Aorta (tissue), 5 donors: ENCODE measurements at places on chromosomes 3 and 15.

DNA sequence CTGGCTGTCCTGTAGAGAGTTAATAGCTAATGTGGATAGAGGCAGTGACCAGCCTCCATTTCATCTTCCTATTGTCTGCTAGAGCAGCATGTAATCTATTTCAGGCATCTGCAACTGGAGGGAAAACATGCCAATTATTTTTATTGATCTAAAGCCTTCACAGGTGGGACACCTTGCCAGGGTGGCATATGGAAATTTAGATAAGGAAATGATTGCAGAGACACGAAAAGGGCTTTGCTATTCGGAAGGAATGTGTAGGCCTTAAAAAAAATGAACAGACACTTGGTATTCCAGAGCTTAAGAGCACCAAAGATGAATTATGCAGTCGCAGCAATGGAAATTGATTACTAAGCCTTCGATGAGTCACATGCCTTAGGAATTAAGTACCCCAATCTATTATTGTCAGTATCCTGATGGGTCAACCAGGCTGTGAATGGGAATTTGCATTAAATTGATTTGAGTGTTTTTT is 454.7 kb downstream of the SQOR start:
- no peak for DNase-seq

GRCh38 chr3:171646357-171647133 is 163.7 kb downstream of the PLD1 start:
- DNase-seq: no peak

DNA sequence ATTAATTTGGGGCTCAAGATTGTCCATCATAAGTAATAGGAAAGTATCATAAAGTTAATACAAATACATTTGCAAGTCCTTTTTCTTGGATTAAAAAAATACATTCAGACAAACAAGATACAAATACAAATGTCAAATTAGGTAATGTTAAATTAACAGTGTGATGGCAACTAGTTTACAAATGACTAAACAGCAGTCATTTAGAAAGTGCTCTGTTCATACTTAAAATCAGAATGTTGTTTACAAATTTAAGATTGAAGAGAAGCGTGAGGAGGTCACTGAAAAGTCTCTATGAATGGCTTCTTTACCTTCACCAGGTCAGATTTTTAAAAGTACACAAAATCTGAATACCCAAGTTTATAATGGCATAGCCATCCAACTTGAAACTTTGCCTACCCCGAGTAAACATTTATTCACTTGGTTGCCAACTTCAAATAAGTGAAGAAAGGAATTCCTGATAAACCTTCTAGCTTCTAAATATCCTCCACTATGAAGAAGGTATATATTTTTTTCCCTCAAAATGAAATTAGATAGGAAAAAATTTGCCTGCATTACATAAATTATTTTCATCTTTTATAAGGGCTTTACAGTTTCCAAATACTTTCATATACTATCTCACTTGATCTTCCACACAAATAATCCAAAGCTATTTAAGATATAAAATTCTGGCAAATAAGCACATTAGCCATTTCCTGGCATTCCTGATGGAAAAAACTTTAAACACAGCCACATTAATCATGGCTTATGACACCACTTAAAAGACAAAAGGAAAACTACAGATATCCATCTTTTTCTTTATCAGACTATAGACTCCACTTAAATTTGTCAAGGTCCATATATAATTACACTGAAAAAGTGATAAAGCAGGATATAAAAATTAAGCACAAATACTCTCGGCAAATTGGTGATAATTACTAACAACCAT is 11.5 kb upstream of the NEK10 start:
- no peak for DNase-seq

DNA sequence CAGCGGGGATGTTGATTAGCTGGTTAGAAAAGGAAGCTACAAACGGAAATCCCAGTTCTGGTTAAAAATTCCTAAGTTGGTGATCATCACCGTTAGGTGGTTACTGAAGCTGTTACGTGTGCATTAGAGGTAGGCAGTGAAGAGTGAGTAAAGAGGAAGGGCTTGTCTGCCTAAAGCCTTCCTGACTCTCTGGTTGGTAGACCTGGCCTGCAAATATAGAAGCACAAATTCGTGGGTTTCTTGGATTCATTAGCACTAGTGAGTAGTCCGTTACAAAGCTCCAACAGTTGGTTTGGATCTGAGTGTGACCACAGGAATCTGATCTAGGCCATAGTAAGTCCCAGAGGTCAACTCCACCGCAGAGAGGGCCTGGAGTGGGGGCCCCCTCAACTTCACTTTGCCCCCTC is 174.0 kb upstream of the TP63 start:
- DNase-seq: no peak

- DNase-seq: no peak
These were observed 361.2 kb downstream of the MAGI1 start for GRCh38 chr3:65677486-65678010.

DNA sequence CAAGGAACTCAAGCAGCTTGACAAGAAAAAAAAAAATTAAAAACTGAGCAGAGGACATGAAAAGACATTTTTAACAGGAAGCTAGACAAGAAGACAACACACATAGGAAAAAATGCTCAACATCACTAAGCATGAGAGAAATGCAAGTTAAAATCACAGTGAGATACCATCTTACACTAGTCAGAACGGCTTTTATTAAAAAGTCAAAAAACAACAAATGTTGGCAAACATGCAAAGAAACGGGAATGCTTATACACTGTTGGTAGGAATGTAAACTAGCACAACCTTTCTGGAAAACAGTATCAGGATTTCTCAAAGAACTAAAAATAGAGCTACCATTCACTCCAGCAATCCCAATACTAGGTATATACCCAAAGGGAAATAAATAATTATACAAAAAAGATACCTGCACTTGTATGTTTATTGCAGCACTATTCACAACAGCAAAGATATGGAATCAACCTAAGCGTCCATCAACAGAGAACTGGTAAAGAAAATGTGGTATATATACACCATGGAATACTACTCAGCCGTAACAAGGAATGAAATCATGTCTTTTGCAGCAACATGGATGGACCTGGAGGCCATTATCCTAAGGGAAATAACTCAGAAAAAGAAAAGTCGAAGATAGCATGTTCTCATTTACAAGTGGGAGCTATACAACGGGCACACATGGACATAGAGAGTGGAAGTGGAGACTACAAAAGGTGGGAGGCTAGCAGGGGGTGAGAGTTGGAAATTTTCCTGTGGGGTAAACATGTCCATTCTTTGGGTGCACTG is 5.2 kb downstream of the GOLIM4 start:
- DNase-seq: no peak

GRCh38 chr3:159861369-159861987 is 127.2 kb upstream of the IL12A start:
- no peak for DNase-seq

GRCh38 chr15:60208709-60209108 is 189.1 kb downstream of the ANXA2 start:
- no peak for DNase-seq

DNA sequence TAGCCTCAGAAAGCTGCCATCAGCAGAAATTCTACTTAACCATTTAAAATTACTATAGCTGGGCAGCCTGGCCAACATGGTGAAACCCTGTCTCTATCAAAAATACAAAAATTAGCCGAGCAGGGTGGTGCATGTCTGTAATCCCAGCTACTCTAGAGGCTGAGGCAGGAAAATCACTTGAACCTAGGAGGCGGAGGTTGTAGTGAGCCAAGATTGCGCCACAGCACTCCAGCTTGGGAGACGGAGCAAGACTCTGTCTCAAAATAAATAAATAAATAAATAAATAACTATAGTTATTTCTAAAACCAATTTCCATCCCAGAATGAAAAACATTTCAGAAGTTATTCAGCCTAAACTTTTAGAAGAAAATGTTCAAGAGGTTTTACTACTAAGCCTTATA is 25.1 kb downstream of the LRRFIP2 start:
- peak; percentile 31 for DNase-seq

DNA sequence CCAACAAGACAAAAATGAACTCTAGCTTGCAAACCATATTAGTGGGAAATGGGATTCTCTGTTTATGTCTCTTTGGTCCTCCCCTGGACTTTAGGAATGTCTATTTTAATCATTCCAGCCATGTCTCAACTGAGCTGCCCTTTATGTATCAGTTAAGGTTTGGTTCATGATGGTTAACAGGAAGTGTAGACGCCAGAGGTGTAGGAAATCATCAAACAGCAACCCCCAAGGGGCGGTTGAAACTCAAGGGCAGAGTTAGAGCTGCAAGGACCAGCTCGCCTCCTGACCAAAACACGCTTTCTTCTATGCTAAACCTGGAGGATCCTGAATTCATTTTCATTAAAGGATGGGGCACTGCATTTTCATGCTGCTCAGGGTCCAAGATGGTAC is 53.7 kb upstream of the HEG1 start:
- DNase-seq: no peak

DNA sequence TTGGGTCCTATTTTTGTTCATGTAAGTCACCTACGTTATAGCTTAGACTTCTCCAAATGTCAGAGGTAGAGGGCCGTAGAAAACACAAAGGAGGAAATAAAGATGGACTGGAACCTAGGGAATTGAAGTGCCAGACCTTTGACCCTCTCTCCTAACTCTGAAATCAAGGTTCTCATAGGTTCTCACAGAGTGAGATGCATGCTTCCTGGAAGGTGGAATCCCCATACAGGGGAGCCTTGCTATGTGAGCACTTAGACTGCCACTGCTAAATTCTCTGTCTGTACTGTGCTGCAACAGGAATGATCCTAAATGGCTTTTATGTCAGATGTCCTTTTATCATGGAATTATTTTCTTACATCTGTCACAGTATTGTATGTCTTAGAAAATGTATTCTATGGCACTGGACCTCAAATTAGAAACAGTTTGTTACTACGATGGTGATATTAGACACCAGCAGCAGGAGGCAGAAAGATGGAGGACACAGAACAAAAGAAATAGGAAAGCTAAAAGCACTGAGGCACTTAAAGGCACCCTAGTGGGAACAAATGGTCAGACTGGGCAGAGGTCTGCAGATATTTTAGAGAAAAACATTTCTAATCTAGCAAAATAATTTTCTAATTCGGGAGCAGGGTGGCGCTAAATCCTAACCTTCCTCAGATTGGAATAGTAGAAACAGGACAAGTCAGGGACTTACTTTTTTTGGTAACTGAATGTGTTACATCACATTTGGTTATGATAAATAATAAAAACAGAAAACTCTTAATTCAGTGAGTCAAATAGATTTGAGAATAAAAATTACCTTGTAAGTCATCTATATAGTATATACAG is 60.2 kb upstream of the CDAN1 start:
- DNase-seq: no peak

GRCh38 chr3:52281981-52282801 is 3.7 kb upstream of the WDR82 start:
- DNase-seq: no peak

DNA sequence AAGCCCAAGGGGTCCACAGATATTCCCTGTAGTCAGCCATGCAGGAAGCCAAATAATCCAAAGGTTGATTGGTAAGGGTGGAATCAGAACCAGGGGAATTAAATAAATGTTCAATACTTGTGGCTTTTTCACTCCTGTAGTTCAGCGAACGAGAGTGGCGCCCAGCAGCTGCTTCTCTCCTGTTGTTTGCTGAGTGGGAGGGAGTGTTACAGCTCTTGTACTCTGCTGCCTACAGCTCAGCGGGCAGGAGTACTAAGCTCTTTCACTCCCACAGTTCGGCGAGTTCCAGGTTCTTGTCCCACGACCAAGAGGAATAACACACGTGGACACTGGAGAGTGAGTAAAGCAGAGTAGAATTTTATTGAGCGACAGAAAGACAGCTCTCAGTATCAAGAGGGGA is 105.9 kb downstream of the MOBP start:
- DNase-seq: no peak

DNA sequence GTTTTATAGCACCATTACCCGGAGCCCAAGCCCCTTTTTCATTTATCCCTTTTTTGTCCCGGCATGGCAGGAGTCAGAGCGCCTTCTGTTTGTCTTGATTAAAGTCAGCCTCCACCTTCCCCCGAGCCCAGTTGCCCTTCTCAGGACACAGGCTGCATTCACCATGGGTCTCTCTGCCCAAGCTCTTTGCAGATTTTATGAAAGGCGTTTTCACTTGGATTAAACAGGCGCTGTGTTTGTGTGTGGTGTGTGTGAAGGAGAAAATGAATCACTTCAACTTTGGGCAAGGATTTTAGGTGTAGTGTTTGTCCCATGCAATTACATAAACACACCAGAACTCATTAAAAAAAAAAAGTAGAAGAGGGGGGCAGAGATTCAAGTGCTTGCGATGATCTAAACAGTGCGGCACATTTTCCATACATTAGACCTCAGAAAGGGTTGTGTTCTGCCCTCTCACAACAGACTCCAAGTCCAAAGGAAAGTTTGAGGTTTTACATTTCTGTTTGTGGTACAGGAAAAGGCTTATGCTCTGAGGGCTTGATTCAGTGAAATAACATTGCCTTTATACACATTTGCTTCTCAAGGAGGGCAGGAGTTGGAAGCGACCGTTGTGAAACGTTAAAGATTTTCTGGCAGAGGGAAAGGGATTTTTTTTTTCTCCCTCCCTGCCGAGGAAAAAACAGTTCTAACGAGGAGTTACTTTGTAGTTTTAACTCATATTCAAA is 14.5 kb upstream of the IL16 start:
- no peak for DNase-seq

DNA sequence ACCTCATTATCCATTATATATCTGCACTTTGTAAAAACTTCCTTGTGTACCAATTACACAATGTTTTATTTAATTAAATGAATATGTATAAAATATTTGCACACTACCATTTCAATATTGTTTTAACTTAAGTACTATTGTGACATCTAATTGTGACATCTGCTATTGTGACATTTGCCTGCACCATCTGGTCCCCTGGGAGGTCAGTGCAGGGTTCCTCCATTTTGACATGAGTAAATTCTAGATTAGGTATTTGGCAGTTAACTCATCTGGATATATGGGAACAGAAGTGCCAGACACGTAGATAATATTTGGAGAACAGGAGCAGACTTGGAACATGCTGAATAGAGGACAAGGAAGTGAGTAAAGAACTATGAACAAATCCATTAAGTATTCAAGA is 332.1 kb downstream of the VGLL3 start:
- DNase-seq: no peak

DNA sequence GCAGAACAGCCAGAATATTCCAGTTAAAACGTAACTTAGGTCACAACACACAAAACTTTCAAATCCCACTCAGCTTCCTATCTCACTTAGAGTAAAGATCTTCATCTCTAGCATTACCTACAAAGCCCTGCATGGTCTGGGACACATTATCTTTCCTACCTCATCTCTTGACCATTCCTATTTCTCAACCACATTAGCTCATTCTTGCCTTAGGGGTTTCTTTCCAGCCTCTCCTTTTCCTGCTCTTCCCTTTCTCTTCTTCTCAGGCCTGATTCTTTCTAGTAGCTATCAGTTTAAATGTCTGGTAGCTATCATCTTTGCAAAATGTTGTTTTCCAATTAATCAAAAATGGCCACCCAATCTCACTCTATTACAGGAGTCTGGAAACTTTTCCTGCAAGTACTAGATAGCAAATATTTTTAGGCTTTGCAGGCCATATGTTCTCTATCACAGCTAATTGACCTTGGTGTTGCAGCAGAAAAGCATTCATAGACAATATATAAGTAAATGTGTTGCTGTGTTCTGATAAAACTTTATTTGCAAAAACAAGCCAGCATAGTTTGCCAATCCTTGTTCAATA is 15.1 kb upstream of the CBLB start:
- no peak for DNase-seq

- DNase-seq: no peak
These were observed 60.1 kb upstream of the DCLK3 start for GRCh38 chr3:36824443-36824842.
